ENCODE measurements at places on chromosomes 2 and 18.

GRCh38 chr2:10079870-10080535, at the start of gene CYS1:
Gene CYS1 (minus strand): TSS chr2:10080411. CDS start chr2:10080223, 188 bp downstream.
- peak; percentile 76 for DNase-seq

- DNase-seq: no peak
These were observed 185.6 kb upstream of the STON1 start for GRCh38 chr2:48344441-48344756.

- no peak for DNase-seq
These were observed 13.2 kb downstream of the ZNF804A start for GRCh38 chr2:184611361-184612085.

GRCh38 chr2:215771241-215771640, 242.1 kb downstream of the MREG start:
- no peak for DNase-seq

DNA sequence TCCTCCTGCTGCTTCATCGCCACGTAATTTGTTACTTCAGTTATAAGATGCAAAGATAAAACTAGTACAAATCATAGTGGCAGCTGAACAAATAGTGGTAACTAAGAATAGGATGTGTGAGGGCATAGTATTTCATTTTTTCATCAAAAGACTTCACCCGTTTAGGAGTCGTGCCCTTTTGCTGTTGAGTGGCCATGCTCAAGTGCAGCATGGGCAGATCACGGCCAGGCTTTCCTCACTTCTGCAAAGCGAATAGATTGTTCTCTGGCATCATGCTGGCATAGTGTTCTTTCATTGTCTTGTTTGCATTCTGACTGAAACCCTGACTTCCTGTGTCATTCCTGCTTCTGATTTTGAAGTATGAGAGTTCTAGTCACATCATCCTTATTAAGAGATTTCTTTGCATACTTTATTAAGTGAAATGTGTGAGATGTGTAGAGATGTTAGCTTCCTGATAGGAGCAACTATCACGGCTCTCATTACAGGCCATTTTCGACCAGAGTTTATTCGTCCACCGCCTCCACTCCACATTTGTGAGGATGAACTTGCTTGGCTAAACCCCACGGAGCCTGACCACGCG, 11.8 kb downstream of the CNOT11 start:
- DNase-seq: no peak

DNA sequence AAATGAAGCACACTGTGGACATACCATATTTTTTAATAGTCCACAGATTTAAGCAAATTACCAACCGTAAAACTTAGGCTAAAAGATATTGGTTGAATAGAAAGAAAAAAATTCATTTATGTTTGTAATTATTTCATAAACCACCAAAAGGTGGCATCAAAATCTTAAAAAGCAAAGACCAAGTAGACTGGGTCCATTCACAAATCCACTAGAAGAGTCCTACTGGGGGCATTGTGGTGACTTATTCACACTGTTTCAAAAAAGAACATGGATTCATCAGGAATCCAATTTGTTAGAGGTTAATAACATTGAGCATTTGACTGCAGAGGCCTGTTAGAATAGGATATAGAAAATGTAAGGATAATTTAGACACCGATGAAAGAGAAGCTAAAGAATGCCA, 194.9 kb upstream of the KYNU start:
- no peak for DNase-seq

- DNase-seq: no peak
These were observed 148.1 kb downstream of the BAZ2B start for GRCh38 chr2:159468257-159468656.

GRCh38 chr2:204585930-204586329, 40.7 kb downstream of the PARD3B start:
- DNase-seq: no peak

GRCh38 chr2:16584824-16585540, 80.7 kb downstream of the CYRIA start:
- no peak for DNase-seq

DNA sequence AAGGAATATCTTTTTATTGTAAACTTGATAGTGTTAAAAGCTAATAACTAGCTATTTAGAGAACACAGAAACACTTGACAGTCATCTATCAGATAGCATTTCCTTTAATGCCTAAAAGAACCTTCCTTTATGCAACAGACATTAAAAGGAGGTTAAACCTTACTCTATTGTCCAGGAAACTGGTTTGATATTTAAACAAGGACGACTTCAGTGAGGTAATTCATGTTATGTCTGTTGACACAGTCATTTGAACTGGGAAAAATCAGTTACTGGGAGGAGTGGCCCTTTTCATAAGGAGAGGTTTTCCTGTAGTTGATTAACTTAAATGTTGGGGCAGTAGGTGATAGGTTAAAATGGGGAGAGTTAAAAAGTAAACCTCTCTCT, 6.7 kb downstream of the TGIF1 start:
- no peak for DNase-seq

DNA sequence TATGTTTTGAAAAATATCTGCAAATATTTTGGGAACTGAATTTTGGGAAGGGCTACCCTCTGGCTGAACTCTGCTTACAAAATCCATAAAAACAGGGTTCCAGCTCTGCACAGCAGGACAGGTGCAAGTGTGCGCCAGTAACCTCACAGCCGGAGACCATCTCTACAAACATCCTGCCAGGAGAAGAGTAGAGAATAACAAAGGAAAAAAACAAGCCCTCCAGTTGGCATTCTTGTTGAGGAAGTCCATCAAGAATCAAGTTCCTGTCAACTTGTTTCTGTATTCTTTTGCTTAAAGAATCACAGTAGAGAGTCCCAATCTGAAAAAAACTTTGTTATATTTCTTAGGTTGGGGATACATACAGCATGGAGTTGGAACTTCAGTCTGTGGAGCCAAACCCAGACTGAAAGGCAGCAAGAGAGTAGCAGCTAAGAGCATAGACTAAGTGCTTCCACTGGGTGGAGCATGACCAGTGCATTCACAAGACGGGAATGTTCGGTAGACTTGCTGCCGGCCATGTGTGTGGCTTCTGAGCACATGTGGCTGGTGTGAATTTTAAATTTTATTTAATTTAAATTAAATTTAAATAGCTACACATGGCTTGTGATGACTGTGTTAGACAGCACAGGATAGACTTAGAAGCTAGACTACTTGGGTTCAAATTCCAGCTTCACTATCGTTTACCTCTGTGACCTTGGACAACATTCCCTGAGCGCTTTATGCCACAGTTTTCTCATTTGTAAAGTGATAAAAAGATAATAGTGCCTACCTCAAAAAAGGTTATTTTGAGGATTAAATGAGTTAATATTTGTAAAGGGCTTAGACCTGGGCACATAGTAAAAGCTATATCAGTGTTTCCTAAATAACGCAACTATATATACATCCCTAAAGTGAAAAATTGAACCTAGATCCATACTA, 41.9 kb downstream of the SPTBN1 start:
- DNase-seq: no peak

GRCh38 chr2:19709553-19709952, 192.2 kb downstream of the TTC32 start:
- no peak for DNase-seq

- DNase-seq: peak; percentile 30
These were observed 103.4 kb upstream of the RASGRP3 start for GRCh38 chr2:33372940-33373553.

- DNase-seq: peak; percentile 48
These were observed 66.6 kb downstream of the CTIF start for GRCh38 chr18:48605408-48605845.

DNA sequence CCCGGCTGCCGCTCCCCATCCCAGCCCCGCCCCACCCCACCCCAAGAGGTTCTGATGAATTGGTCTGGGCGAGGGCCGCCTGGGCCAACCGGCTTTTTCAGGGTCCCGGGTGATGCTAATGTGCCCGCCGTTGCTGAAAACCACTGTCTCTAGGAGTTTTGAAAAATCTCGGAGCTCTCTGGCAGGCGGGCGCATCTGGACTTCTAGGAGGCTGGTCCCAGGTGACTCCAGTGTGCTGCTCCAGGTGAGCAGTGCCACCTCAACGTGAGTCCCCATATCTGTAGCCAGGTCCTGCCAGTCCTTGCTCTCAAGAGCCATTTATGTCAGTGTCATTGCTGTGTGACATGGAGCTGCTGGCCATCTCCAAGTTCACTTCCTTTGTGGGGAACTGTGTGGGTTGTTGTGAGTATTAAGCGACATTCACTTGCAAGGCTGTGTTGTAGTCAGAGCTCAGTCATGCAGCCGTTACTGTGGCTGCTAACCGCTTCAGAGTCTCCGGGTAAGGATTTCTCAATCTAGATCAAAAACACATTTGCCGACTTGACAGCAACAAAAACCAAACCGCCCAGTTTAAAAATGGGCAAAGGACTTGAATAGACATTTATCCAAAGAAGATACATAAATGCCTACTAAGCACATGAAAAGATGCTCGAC, at the start of gene RFX8:
RFX8 (minus strand) TSS at position 382 of the 654 bp plus-strand sequence. CDS start 8,264 bp downstream, outside the sequence.
- no peak for DNase-seq

DNA sequence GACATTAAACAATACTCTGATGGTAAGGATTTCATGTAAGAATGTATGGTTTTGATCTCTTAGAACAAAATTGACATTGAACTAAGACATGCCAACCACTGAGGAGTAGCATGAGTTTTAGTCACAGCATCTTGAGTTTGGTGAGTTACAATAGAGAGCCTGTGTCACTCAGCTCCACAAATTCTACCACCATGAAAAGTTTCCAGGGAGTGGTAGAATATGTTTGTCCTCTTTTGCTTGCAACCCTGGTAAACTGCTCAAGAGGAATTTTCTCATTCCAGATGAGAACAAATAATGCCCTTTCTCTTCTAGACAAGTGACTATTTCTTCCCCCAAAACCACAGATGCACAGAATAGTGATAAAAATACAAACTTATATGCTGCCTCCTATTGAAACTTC, 502.0 kb upstream of the VRK2 start:
- no peak for DNase-seq

GRCh38 chr2:204176306-204176705, 239.7 kb downstream of the ICOS start:
- DNase-seq: no peak

Measured in GM19239 (cell line).